ENCODE measurements at places on chromosomes 1 and 21.

- no peak for DNase-seq
Measured at GRCh38 chr1:1760345-1760650, 18.0 kb downstream of the NADK start.

GRCh38 chr1:205744403-205744802 lies 5.6 kb downstream of the NUCKS1 start:
- no peak for DNase-seq

- no peak for DNase-seq
Measured at GRCh38 chr1:170978371-170978910, 43.1 kb downstream of the MROH9 start.

DNA sequence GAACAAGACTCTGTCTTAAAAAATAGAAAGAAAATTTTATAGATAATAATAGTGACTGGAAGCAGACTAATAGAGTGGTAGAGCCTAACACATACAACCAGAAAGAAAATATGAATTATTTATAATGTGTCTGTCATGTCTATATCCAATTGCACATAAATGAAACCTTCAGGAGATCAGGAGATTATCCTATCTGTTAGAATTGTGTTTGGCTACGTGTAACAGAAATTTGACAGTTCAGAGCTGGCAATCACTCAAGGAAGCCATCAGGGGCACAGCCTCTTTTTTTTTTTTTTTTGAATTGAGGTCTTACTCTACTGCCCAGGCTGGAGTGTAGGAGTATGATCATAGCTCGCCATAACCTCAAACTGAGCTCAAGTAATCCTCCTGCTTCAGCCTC lies 157.2 kb downstream of the TGFB2 start:
- DNase-seq = no peak

DNA sequence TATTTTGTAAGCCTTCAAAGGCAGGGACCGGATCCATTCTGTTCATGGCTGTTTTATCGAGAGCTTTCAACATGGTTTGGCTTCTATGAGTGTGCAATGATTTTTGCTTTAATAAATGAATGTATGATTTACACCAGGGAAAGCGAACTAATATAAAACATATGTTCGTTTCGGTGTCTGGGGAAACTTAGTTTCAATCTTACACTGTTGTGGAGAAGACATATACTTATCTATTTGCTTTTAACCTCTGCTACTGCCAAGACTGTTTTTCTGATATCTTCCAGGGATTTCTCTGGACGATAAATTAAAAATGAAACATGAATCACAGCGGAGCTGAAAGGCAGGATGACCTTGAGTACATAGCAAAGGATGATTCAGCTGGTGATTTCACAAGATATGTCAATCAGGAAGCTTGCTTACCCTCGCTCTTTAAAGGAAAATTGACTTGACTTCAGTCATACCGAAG lies 14.7 kb upstream of the CYYR1 start:
- no peak for DNase-seq

GRCh38 chr1:46721204-46721603 lies 2.3 kb upstream of the EFCAB14 start:
- DNase-seq = no peak

- DNase-seq = no peak
Measured at GRCh38 chr21:42607102-42607501, 46.3 kb upstream of the PDE9A start.

GRCh38 chr1:210151052-210151672 lies 81.4 kb upstream of the SERTAD4 start:
- DNase-seq = no peak

- no peak for DNase-seq
Measured at GRCh38 chr1:50978144-50978851, 8.3 kb downstream of the CDKN2C start.

- no peak for DNase-seq
Measured at GRCh38 chr1:29256394-29256793, 20.1 kb downstream of the PTPRU start.

GRCh38 chr1:27592931-27593677 lies 10.8 kb downstream of the AHDC1 start:
- no peak for DNase-seq

DNA sequence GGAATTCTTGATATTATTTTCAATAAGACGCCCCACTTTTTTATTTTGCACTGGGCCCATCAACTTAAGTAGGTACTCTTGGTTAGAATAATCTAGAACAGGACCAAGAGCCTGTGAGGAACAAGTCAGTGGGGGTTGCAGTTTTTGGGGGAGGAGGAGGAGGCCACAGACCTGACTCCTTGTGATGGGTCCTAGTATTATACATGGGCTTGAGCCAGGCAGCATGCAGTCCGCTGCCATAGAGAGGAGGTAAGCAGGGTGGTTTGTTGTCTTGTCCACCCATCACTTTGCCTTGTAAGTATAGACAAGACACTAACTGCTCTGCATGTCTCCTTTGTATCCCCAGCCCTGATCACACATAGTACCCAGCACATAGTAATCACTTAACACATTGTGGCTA lies 24.5 kb downstream of the ROR1 start:
- DNase-seq = no peak

- no peak for DNase-seq
Measured at GRCh38 chr1:11044086-11044848, 2.8 kb downstream of the MASP2 start.

- DNase-seq = no peak
Measured at GRCh38 chr21:19810779-19811178, 1187.4 kb upstream of the NCAM2 start.

DNA sequence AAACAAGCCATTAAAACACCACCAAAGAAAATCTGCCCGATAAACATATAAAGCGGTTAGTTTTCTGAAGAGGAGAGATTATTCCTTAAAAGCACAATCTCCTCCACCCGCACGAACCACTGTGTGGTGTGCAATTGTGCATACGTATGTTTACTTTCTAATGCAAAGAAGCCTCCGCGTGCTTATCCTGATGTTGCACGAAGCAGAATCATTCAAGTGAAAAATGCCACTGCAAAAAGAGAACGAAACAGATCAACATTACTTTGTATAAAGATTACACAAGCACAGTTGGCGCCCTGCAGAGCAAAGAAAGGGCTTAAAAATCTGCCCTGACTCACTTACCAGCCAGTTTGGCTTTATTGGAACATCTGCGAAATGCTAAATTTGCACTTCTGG lies 166.8 kb downstream of the ZNF281 start:
- DNase-seq = no peak

GRCh38 chr1:94607398-94607797 lies 65.8 kb upstream of the F3 start:
- DNase-seq = no peak

- DNase-seq = no peak
Measured at GRCh38 chr1:84412316-84412942, 14.1 kb downstream of the DNASE2B start.

DNA sequence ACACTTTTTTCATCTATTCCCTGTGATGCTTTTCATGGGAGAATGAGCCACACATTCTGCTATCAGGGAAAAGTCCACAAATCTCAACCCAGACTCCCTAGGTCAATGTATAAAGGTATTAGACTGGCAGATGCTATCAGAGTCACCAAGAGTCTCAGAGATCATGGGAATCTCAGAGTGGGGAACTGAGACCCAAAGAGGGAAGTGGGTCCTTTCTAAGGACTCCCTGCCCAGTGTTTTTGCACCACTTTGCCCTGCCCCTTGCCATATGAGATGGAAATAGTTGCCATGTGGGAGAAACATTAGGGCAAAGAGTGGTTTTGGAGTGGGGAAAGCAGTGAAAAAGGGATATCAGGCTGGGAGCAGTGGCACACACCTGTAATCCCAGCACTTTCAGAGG lies 19.1 kb upstream of the AZIN2 start:
- no peak for DNase-seq

DNA sequence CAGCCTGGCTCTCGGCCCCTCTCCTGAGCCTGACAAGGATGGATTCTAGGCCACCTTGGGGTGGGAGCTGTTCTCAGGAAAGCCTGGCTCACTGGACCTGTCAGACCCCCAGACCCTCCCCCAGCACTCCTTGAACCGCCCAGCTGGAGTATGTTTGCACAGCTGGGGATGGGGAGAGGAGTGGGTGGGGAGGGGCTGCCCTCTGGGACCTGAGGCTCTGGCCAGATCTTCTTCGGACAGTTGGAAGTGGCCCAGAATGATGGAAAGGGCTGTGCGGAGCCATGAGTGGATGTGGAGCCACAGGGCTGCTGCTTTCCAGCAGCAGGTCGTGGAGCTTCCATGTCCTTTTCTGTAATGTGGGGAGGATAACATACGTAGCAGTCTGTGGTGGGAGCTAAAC lies 43.0 kb upstream of the TRABD2B start:
- DNase-seq = no peak

DNA sequence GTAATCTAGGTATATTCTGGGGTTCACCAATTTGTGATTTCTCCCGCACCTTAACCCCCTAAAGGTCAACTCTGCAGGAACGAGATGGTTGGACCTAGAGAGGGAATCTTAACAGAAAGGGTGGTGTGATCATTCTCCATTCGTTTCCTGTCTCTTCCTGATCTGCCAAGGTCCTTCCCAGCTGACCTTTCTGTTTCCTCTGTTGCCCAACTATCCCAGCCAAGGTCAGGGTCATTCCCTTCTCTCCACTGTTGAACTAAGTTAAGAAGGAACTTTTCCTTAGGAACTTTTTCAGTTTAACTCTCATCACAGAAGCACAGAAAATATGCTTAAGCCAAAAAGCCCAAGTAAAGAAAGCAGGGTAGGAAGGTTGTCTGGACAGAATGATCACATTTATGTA lies 49.3 kb downstream of the KAZN start:
- no peak for DNase-seq

- DNase-seq = no peak
Measured at GRCh38 chr1:189351960-189352359, 1125.7 kb downstream of the BRINP3 start.

DNA sequence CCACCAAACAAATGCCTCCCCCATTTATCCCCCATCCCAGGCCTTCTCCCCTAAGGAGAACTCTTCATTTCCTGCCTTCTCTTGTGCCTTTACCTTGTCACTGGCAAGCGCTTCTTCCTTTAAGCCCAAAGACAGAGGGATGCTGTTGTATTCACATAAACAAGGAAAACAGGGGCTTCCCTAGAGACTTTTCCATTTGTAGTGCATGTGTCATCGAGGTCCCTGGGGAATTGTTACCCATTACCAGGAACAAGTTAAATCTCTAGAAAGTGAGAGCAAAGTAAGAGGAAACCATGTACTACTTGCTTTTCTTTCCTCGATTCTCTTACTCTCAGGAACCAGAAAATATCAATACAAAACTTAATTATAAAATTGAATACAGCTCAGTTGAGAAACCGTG lies 114.4 kb upstream of the DPT start:
- no peak for DNase-seq

GRCh38 chr21:26888931-26889330 lies 43.7 kb upstream of the ADAMTS1 start:
- DNase-seq = no peak

DNA sequence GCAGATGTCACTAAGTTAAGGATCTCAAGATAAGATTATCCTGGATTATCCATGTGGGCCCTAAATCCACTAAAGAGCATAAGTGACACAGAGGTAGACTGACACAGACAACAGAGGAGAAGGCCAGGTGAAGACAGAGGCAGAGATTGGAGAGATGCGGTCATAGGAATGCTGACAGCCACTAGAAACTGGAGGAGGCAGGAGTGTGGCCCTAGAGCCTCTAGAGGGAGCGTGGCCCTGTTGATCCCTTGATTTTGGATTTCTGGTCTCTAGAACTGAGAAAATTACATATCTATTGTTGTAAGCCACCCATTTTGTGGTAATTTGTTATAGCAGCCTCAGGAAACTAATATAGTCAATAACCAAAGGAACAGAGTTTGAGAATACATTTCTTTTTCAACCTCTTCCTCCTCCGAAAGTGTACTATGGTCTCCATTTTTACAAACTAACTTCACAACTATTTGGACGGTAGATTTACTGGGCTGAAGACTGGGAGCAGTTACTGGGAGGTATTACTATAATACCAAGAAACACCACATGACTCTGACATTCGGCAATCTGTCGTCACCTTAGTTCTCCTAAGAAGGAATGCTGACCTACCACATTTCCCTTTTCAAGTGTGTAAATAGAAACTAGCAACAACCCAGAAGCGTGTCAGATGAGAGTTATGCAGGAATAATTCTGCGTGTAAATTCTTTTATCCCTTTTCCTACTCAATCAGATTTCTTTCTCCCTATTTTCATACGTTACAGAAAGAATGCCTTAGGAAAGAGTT lies 116.0 kb upstream of the ZNHIT6 start:
- DNase-seq = no peak

DNA sequence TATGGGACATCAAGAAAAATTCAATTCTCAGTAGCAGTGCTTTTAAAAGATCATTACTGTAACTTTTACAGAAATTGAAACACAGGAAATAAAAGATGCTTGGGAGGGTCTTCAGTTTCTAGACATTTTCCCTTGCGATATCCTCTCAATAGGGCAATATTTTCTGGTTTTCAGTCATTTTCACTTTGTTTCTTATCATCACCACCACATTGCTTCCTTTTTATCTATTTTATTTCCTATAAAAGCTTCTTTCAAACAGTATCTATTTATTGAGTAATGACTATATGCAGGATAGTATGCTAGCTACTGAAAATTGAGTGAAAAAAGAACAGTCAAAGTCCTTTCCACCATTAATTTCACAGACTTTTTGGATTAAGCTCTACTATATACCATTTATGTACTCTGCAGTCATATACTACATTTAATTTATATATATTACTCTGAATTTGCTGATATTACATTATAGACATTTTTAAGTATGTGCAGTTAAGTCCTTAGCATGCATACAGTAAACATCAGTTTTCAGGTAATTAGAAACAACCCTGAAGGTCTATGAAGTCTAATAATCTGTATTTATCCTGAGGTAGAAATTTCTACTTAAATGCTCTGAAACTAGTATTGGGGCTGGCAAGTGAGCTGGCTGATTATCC lies 18.7 kb downstream of the TRMT1L start:
- no peak for DNase-seq

DNA sequence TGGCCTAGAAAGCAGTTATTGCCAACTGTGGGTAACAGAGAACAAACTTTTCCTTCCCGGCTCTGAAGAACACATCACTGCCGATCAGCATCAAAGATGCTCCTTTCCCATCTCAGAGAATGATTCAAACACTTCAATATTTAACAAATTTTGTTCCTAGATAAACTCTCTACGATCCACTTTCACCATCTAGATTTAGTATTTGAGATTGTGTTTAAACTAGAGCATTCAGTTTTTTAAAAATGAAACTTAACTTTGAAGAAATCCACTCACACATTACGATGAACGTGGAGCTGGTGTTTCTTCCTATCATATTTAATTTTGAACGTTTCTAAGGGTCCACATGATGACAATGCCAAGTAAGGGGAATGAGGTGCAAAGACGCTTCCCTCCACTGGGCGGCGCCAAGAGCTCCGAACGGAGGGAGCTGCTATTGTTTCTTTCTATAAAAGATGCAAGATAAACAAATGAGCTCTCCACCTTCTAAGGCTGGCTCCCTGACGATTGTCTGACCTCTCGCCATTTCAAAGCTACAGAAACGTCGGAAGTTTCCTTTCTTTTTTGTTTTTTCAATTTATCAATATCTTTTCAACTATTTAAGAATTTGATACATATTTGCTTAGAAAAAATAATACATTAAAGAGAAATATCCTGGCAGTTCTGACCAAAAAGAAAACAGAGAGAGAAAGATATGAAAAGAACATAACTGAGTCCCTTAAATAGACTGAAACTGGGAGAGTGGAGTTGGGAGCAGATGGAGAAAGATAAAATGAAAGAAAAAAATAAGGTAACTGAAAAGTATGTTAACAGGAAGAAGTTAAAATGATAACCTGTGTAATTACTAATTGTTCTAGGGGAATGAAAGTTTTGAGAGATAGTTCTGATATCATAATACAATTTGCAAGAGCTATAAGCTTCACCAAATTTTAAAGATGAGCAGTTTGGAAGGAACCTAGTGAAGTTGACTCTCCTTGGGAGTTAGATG lies 4.4 kb upstream of the BARHL2 start:
- DNase-seq = peak; percentile 17
